Right lung (tissue), 10 donors: ENCODE measurements at places on chromosomes 16 and 17.

DNA sequence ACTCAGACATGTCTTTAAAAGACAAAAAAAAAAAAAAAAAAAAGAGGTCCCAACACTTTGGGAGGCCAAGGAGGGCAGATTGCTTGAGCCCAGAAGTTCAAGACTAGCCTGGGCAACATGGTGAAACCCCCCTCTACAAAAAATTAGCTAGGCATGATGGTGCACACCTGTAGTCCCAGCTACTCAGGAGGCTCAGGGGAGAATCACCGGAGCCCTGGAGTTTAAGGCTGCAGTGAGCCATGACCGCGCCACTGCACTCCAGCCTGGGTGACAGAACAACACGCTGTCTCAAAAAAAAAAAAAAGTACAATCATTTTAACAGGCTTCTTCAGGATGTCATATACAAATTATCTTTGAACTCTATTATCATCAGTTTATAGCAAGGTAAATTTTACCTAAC is 22.0 kb downstream of the C16orf87 start:
- DNase-seq: no peak

- no peak for DNase-seq
These were observed 20.4 kb upstream of the CDH11 start for GRCh38 chr16:65142276-65142675.

- no peak for DNase-seq
These were observed 9.5 kb downstream of the DLX4 start for GRCh38 chr17:49978501-49978900.

DNA sequence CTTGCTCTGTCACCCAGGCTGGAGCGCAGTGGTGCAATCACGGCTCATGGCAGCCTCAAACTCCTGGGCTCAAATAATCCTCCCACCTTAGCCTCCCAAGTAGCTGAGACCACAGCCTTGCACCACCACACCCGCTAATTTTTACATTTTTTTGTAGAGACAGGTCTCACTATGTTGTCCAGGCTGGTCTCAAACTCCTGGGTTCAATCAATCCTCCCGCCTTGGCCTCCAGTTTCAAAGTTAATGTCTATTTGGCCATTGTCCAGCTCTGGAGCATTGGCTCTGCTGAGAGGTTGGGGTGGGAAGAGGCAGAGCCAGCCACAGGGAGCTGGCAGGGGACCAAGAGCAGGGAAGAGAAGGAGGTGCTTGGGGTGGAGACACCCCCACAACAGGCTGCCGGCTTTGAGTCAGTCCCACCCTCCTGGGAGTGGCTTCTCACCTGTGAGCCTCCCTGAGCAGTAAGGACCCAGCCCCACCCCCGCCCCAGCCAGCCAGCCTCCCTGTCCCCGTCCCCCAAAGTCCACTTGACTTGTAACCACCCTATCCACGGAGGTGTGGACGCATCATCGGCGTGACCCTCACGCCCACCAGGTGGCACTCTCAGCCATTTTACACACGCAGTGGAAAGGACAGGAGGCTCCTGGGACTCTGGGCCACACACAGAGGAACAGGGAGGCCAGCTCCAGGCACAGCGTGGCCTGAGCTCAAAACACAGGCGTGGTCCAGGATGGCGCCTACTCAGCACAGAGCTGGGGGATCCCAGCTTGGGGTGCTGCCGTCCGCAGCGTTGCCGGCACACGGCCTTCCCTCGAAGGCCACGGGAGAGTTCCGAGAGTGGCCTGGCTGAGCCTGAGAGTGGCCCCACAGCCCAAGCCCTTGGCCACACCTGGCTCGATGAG is 22.8 kb upstream of the PVALEF start:
- DNase-seq: peak; percentile 73

- DNase-seq: no peak
These were observed 25.8 kb downstream of the ABR start for GRCh38 chr17:1153795-1154546.

- DNase-seq: no peak
These were observed 21.9 kb upstream of the FAAP100 start for GRCh38 chr17:81573794-81574642.
